Transverse colon (tissue), 4 donors: ENCODE measurements at places on chromosomes 16 and 17. TPM values are rescaled to one million over a fixed set of nuclear protein-coding genes. Genes with fewer than 3 reads are reported as not detected.

The C1QTNF8 gene
- total RNA-seq, result not detected

The NOXO1 gene
- total RNA-seq, result 13.1 TPM

The CDH1 gene
- total RNA-seq, result 350 TPM

The HOXB13 gene
- 5.2 TPM for total RNA-seq

The ZNF287 gene
- total RNA-seq, result not detected

The LRRC75A gene
- total RNA-seq, result 153 TPM

The MYH11 gene
- 697 TPM for total RNA-seq

The ZNF646 gene
- 20.9 TPM for total RNA-seq

The KRTAP2-1 gene
- not detected for total RNA-seq

The KNOP1 gene
- 25.8 TPM for total RNA-seq

The TBC1D26 gene
- not detected for total RNA-seq

The KRT33B gene
- not detected for total RNA-seq

The DNAH9 gene
- 1.9 TPM for total RNA-seq

The SYCE1L gene
- 2.1 TPM for total RNA-seq

The G6PC3 gene
- total RNA-seq, result 26.8 TPM

The BAIAP2 gene
- total RNA-seq, result 20.6 TPM

The CYLD gene
- 36.8 TPM for total RNA-seq

The LLGL2 gene
- 1,573 TPM for total RNA-seq

The MYO15A gene
- total RNA-seq, result 1.3 TPM

The TEKT3 gene
- total RNA-seq, result 0.41 TPM
